ENCODE measurements at places on chromosomes 7 and 10.

DNA sequence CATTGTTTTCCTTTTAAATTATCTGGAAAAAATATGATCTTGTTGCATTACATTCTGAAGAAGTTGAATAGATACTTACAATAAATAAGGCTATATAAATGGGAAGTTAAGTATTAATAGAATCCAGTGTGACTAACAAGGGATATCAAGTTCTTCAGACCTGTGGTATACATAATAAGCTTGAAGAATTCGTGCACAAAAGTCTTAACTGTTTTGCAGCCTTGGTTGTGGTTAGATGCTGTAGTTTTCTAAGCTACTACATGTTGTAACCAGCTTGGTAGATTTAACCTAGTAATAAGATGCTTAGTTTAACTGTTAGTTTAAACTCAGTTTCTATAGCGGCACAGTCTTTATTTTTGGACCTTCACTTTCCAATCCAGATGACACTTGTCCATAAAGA is 106.2 kb upstream of the GLCCI1 start:
- DNase-seq: no peak

DNA sequence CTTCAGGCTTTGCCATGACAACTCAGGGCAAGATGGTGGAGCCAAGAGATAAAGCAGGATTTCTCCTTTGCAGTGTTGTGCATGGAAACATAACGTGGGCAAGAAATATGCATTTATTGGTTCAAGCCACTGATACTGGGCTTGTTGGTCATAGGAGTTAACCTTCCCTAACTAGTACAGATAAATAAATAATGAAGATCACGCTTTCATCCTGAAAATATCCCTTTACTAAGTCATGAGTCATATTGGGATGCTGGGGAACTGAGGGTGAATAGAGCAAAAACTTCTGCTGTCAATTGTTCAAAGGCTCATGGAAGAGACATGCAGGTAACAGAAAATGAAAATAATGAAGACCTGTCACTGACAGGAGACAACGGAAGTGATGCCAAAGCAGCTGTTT is 55.5 kb downstream of the TES start:
- no peak for DNase-seq

GRCh38 chr7:98212532-98213041 is 1.3 kb downstream of the BHLHA15 start:
- DNase-seq: no peak

DNA sequence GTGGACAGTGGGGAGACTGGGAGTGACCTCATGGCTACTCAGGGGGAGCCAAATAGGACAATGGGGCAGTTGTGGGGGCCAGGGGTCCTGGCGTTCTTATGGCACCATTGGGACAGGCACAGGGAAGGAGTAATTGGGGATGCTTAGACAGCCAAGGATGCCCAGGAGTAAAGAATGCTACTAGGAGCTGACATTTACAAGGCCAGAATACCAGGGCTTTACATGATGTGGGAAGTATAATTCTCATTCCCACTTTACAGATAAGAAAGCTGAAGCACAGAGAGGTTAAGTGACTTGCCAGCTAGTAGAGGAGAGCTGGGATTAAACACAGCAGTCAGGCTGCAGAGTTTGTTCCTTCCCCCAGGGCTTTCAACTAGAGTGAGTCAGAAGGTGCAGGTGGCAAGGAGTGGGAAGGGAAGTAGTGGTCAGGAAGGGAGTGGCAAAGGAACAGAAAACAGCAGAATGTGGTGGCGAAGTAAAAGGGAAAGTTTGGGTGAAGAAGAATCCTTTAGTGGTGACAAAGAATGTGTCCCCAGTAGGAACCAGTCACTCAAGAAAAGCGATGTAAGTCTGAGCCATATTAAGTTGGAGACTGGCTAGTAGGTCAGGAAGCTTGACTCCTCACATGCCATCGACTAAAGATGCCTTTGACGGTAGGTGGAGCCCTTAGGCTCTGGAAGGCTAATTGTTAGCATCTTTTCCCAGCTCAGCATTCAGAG is 32.8 kb downstream of the CPVL start:
- peak; percentile 20 for DNase-seq

DNA sequence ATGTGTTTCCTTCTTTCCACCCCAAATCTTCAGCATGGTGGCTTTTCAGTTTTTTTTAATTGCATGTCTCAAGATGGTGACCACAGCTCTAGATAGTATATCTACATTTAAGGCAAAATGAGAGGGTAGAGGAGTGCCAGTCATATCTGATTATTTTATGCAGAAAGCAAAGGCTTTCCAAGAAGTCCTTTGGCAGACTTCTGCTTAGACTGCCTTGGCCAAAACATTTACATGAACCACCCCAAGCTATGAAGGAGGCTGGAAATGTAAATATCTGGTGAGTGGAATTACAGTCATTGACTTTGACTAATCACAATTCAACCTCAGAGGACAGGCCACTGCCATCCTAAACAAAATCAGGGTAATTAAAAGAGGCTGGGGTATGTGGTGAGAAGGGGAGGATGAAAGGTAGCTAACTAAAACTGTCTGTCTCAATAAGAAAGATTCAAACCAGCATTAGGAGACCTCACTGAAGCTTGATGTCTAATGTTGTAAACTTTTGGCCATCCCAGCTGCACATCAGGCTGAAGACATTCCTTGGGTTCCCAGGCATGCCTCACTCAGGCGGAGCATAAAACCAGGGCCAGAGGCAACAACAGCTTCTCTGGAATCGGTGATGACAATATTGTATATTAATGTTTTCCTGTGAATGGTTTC is 53.4 kb downstream of the PPP1R3C start:
- DNase-seq: no peak

DNA sequence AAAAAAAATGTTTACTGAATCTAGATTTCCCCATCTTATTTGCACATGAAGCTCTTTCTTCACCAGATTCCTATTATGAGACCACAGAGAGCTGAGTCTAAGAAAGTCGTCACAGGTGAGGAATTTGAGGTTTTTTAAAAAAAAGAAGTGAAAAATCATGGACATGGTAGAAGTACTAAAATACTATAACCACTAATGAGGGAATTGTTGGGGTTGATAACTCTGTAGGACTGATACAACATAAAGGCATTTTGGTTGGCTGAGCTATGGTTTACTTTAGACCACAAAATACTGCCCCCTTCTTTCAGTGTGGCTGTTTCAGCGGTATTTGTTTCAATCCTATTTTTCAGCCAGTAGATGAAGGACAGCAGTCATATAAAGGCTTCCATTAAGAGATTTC is 1111.3 kb downstream of the TYW1 start:
- DNase-seq: no peak

GRCh38 chr10:117684672-117685211 is 142.2 kb downstream of the EMX2 start:
- DNase-seq: no peak

- DNase-seq: peak; percentile 25
Measured at GRCh38 chr10:112517451-112517862, 70.4 kb downstream of the VTI1A start.

GRCh38 chr10:5542100-5542499 is 17.3 kb downstream of the CALML3 start:
- DNase-seq: no peak

DNA sequence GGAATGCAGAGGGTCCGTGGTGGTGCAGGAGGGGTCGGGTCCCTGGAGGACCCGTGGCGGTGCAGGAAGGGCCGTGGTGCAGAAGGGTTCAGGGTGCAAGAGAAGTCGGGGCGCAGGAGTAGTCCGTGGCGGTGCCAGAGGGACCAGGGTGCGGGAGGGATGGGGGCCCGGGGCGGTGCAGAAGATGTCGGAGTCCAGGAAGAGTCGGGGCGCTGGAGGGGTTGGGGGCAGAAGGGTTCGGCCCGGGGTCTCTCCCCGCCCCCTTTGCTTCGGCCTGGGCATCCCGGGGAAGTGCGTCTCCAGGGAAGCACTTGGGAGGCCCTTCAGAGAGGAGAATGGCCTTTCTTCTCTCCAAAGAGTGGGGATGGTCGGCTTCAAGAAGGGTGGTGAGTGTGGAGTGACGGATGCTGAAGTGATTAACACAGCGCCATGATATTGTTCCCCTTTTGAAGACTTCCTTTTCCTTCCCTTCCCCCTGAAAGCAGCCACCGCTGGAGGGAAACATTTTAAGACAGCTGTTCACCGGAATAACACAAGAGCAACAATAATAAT is 997 bp downstream of the WDR37 start:
- DNase-seq: no peak

DNA sequence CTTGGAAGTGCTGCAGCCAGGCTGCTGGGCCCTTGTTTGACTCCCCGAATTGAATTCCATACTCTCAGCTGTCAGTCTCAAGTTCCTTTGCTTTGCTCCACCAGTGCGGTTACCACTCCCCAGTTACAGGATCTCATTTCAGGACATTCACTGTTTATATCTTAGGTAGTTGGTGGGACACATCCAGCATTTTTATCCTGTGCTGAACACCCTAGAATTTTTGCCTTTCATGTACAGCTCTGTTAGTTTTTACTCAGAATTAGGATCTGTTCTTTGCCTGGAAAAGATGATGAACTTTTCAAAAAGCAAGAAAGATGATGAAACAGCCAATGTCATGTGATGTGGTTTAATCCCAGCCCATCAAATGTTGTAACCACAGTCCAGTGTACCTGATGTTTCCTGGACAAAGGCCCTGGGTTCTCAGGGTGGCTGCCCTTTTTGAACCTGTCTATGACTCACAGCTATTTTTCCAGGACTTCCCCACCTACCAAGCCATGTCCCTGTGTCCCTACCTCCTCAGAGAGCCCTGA is 149.7 kb downstream of the NOC3L start:
- DNase-seq: no peak

GRCh38 chr7:159272739-159273138 is 128.1 kb upstream of the VIPR2 start:
- no peak for DNase-seq

DNA sequence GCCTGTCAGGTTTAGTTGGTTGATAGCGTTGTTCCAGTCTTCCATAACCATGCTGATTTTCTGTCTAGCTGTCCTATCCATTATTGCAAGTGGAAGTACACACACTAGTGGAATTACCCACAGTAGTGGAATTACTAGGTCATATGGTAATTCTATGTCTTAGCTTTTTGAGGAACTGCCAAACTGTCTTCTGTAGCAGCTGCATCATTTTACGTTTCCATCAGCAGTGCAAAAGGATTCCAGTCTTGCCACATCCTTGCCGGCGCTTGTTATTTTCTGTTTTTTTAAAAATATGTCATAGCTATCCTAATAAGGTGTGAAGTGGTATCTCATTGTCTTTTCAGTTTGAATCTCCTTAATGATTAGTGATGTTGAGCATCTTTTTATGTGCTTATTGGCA is 17.2 kb upstream of the RHBDD2 start:
- no peak for DNase-seq

- DNase-seq: no peak
Measured at GRCh38 chr7:8089036-8089780, 120.6 kb downstream of the GLCCI1 start.

DNA sequence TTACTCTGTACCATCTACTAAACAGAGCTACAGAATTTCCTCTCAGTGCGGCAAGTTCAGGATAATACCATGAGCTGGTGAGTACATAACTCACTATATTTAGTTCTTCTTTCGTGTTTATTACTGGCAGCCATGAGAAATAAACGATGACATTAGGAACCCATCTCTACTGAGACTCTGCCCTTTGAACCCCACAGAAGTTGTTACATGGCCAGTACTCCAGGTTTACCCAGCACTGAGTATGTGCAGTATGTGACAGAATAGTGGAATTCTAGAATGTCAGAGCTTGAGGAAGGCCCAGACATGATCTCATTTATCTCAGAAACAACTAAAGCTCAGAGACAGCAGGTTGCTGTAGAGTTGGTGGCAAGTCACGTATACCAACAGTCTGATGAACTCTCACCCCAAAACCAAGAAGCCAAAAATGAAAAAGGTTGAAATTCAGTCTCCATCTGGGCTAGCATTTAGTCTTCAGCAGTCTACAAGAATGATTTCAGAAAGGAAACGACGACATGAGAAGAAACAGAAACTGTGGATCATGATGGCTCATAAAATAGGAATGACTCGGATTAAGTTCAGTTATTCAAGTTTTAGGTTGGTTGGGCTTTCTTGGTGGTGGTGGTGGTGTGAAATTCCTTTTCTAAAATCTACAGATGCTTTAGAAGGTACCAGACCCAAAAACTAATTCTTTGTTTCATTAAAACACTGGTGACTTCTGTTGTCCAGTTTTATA is 78.5 kb downstream of the SORBS1 start:
- no peak for DNase-seq

GRCh38 chr7:149238051-149238450 is 1.4 kb upstream of the ZNF212 start:
- no peak for DNase-seq

DNA sequence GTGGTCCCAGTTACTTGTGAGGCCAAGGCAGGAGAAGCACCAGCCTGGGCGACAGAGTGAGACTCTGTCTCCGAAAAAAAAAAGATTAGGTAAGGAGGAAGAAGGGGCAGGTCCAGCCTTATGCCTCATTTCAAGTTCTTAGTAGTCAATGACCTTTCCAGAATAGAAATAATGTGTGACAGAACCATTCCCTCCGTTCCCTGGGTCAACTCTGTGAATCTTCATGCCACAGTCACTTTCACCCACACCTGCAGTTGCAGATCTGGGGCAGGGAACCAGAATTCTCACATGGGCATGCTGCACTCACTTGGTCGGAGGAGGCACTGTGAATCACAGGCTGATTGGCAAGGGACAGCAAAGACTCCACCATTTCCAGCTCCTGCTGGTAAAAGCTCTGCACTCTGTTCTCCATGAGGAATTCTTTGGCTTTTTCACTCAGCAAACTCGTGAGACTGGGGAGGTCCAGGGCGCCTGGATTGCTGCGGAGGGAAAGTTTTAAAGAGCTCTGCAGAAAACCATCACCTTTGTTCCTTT is 20.7 kb downstream of the STN1 start:
- no peak for DNase-seq

DNA sequence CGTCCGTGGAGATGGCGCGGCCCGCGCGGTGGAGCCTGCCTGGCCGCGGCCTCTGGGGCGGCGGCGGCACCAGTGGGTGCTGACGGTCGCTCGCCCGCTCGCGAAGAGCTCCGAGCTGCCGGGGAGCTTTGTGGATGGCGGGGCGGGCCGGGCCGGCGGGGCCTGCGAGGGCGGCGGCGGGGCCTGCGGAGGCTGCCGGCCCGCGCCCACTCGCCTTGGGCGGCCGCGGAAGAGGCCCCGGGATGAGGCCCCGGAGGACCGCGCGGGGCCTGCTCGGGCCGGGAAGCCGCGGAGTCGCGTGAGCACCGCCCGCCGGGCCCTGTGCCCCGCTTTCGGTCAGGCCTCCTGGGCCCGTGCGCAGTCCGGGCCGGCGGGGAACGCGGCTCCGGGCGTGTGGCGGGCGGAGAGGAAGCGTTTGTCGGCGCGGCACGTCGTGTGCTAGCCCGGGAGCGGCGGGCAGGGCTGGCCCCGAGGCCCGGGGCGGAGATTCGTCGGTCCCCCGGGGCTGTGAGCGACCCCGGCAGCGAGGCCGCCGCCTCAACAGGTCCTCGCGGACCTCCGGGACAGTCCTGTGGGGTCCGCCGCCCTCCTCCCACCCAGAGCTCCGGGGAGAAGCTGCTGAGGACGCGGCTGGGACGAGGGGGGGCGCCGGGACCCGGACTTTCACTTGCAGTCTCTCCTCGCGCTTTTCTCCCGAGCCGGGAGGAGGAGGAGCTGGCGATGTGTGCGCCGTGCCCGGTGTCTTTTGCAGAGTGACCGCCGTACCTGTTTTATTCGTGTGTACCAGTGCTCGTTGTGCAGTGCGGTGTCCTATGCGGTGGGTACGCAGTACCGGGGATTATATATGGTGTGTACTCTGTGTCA is 578 bp downstream of the ZMYND11 start:
- peak; percentile 30 for DNase-seq

- DNase-seq: no peak
Measured at GRCh38 chr7:28407651-28408050, 4.7 kb upstream of the CREB5 start.

- no peak for DNase-seq
Measured at GRCh38 chr7:19119870-19120486, 2.5 kb upstream of the TWIST1 start.

Measured in NCI-H510A treated with DMSO at 0.1 percent for 48 hours (cell line).